ENCODE measurements at places on chromosomes 5 and 9.

- H3K27me3 ChIP-seq, result no peaks in the 10 kb centered on the region
- peaks cover 8% of the 10 kb centered on the region for H3K4me1 ChIP-seq
Observed at GRCh38 chr5:61362796-61363368, 30.8 kb downstream of the ZSWIM6 start.

GRCh38 chr9:130607640-130608420 lies 28.5 kb downstream of the FUBP3 start:
- H3K36me3 ChIP-seq, result peaks cover 6% of the 10 kb centered on the region
- no peak overlapping the region for H3K4me3 ChIP-seq
- H3K4me1 ChIP-seq, result no peaks in the 10 kb centered on the region
- H3K27ac ChIP-seq, result no peak overlapping the region
- no peaks in the 10 kb centered on the region for H3K27me3 ChIP-seq

- H3K27ac ChIP-seq, result no peak overlapping the region
- H3K36me3 ChIP-seq, result no peaks in the 10 kb centered on the region
- DNase-seq, result no peak
- H3K4me1 ChIP-seq, result peaks cover 18% of the 10 kb centered on the region
- H3K4me3 ChIP-seq, result no peak overlapping the region
Observed at GRCh38 chr5:124583469-124584350, 162.7 kb downstream of the ZNF608 start.

GRCh38 chr9:33024126-33024965 lies 727 bp upstream of the DNAJA1 start:
- peak; percentile 11 for DNase-seq
- peak overlapping the region; percentile 74 for H3K4me3 ChIP-seq
- H3K36me3 ChIP-seq, result peaks cover 3% of the 10 kb centered on the region
- no peaks in the 10 kb centered on the region for H3K27me3 ChIP-seq
- no peaks in the 10 kb centered on the region for H3K4me1 ChIP-seq

DNA sequence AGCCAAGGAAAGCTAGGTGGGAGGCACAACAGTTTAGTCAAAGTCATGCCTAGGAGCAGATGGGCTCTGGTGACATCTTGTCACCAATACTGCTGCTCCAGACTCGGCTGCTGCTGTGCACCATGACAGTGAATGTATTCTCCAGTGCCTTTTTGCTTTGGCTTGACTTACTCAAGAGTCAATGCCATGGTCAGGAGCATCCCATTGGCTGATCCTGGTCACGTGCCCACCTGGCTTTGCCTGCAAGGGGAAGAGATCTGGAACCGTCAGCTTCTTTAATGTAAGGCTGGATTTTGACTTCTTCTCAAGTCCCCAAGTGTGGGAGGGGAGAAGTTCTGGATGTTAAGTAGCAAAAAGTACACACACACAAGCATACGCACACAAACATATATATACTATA lies 19.9 kb upstream of the MUSK start:
- no peaks in the 10 kb centered on the region for H3K36me3 ChIP-seq
- H3K27me3 ChIP-seq, result no peaks in the 10 kb centered on the region
- no peak overlapping the region for H3K27ac ChIP-seq
- H3K4me3 ChIP-seq, result no peak overlapping the region

- H3K4me3 ChIP-seq, result no peak overlapping the region
- H3K4me1 ChIP-seq, result no peaks in the 10 kb centered on the region
- H3K27me3 ChIP-seq, result no peaks in the 10 kb centered on the region
- no peak overlapping the region for H3K27ac ChIP-seq
- peaks cover 13% of the 10 kb centered on the region for H3K36me3 ChIP-seq
- DNase-seq, result no peak
Observed at GRCh38 chr5:128528637-128529255, 9.3 kb downstream of the FBN2 start.

DNA sequence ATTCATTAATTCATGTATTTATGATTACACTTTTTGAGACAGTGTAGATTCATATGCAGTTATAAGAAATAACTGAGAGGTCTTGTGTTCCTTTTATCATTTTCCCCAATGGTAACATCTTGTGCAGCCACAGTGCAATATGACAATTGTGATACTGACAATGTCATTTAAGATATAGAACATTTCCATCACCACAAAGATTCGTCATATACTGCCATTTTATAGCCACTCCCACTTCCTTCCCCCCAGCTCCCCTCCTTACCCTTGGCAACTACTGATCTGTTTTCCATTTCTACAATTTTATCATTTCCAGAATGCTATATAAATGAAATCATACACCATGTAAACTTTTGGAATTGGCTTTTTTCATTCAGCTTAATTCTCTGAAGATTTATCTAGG lies 53.8 kb downstream of the NR2F1 start:
- DNase-seq, result no peak
- no peak overlapping the region for H3K27ac ChIP-seq
- H3K36me3 ChIP-seq, result no peaks in the 10 kb centered on the region
- no peaks in the 10 kb centered on the region for H3K4me1 ChIP-seq
- no peak overlapping the region for H3K4me3 ChIP-seq

DNA sequence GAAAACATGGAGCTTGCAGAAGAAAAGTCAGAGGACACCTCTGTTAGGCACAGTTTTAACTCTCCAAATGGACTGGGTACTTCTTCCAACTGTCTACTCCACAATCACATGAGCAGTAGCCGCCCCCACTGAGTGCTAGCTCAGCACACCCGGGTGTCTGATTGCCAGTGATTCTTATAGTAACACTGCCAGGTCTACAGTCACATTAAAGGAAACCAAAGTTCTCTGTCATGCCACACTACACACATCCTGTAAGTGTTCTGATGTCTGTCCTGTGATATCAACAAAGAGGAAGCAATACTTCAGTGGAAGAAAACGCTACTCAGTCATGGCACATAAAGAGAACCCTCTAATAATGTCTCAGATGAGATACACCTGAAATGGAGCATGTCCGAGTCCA lies at the start of gene HAVCR2:
Gene HAVCR2, minus strand, starts transcription at position 69 of the 400 bp plus-strand sequence. Its CDS starts 61 bp downstream, at position 8.
- no peak for DNase-seq
- no peak within 1 kb of the TSS for H3K4me3 ChIP-seq
- H3K4me1 ChIP-seq, result no peaks in the 10 kb centered on the region
- H3K27me3 ChIP-seq, result no peaks in the 10 kb centered on the region

GRCh38 chr5:131242728-131243255 lies 21.1 kb upstream of the CDC42SE2 start:
- no peaks in the 10 kb centered on the region for H3K36me3 ChIP-seq
- no peak overlapping the region for H3K27ac ChIP-seq
- H3K4me3 ChIP-seq, result no peak overlapping the region
- no peak for DNase-seq
- no peaks in the 10 kb centered on the region for H3K4me1 ChIP-seq

- H3K36me3 ChIP-seq, result no peaks in the 10 kb centered on the region
- no peak overlapping the region for H3K27ac ChIP-seq
- no peak for DNase-seq
- no peaks in the 10 kb centered on the region for H3K4me1 ChIP-seq
- H3K4me3 ChIP-seq, result no peak overlapping the region
Observed at GRCh38 chr5:149257131-149257530, 14.5 kb upstream of the AFAP1L1 start.

GRCh38 chr9:104091116-104091515 lies 3.0 kb upstream of the SMC2 start:
- no peak overlapping the region for H3K4me3 ChIP-seq
- no peak overlapping the region for H3K27ac ChIP-seq
- peaks cover 3% of the 10 kb centered on the region for H3K4me1 ChIP-seq

DNA sequence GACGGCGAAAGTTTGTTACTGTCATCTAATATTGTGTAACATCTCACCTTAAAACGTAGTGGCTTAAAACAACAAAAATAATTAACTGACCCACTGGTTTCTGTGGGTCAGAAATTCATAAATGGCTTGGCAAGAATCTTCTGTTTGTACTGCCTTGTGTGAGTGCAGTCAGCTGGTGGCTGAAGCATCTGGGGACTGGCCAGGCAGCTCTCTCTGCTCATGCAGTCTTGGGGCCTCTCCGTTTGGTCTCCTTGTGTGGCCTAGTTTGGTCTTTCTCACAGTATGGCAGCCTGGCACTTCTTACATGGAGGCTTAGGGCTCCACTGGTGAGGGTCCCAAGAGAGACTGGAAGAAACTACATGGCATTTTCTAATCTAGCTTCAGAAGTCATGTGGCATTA lies 49.0 kb upstream of the CTXN3 start:
- DNase-seq, result no peak

- no peaks in the 10 kb centered on the region for H3K27me3 ChIP-seq
- H3K36me3 ChIP-seq, result no peaks in the 10 kb centered on the region
- H3K4me3 ChIP-seq, result no peak overlapping the region
- H3K27ac ChIP-seq, result no peak overlapping the region
Observed at GRCh38 chr5:169448826-169449225, 134.7 kb upstream of the SPDL1 start.

DNA sequence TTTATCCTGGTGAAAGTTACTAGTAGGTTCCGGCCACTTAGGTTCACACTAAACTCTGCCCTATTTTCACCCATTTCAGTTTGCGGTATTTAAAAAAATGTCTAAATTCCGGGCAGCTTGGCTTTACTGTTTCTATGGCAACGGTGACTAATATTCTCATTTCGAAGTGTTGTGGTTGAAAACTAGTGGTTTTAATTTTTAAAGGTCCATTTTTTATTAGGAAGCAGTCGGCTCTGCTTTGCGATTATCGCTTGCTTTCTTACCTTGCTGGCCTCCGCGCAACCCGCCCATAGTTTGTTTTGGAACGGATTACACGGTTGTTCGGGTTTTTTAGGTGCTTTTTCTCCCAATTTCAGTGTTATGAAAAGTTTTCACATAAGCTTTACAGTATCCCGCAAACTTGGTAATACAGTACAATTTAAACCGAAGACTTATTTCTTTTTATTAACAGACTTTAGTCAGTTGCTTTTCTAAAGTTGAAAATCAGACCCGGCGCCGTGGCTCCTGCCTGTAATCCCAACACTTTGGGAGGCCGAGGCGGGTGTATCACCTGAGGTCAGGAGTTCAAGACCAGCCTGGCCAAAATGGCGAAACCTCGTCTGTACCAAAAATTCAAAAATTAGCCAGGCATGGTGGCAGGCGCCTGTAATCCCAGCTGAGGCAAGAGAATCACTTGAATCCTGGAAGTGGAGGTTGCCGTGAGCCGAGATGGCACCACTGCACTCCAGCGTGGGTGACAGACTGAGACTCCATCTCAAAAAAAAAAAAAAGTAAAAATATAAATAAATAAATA lies 1.6 kb downstream of the KDM4C start:
- no peaks in the 10 kb centered on the region for H3K4me1 ChIP-seq
- no peak overlapping the region for H3K27ac ChIP-seq
- H3K27me3 ChIP-seq, result no peaks in the 10 kb centered on the region
- H3K36me3 ChIP-seq, result no peaks in the 10 kb centered on the region
- peak overlapping the region; percentile 82 for H3K4me3 ChIP-seq

DNA sequence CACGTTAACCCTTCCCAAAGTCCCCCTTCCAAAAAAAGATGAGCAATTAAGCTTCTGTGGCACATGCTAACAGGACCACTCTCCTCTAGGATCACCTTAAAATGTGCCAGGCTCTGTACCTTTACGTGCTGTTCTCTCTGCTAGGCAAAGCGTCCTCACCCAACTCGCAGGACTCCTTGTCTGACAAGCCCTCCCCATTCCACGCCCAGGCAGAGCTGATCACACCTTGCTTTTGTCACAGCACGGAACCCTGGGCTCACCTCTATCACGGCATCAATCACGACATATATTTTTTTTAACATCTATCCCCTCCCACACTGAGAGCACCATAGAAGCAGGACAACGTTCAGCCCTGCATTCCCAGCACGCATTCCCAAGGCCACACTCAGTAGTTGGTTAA lies 47.1 kb downstream of the CDK5RAP2 start:
- H3K4me3 ChIP-seq, result no peak overlapping the region
- no peaks in the 10 kb centered on the region for H3K27me3 ChIP-seq
- H3K36me3 ChIP-seq, result no peaks in the 10 kb centered on the region
- no peak overlapping the region for H3K27ac ChIP-seq
- no peak for DNase-seq
- peaks cover 3% of the 10 kb centered on the region for H3K4me1 ChIP-seq

DNA sequence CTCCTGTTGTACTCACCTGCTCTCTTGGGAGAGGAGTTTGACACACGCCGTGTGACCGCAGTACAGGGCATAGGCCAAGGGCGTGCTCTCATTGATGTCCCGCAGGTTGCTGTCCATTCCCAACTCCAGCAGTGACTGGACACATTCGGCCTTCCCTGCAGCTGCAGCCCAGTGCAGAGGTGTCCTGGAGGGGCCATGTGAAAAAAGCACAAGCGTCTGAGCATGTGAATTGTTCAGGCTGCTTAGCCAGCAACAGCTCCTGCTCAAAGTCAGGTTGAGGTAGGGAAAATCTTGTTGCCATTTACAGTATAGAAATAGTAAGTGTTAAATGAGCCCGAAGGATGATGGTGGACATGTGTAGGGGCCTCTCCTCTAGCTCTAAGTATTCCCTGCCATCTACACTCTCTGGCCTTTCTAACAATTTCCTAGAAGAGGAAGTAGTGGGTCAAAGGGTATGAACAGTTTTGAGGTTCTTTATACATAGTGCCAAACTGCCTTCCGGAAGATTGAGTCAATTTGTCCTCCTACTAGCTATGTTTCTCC lies 116.5 kb downstream of the ANKRD55 start:
- no peak overlapping the region for H3K4me3 ChIP-seq
- H3K4me1 ChIP-seq, result no peaks in the 10 kb centered on the region
- no peaks in the 10 kb centered on the region for H3K27me3 ChIP-seq
- H3K36me3 ChIP-seq, result no peaks in the 10 kb centered on the region
- H3K27ac ChIP-seq, result no peak overlapping the region
- no peak for DNase-seq

DNA sequence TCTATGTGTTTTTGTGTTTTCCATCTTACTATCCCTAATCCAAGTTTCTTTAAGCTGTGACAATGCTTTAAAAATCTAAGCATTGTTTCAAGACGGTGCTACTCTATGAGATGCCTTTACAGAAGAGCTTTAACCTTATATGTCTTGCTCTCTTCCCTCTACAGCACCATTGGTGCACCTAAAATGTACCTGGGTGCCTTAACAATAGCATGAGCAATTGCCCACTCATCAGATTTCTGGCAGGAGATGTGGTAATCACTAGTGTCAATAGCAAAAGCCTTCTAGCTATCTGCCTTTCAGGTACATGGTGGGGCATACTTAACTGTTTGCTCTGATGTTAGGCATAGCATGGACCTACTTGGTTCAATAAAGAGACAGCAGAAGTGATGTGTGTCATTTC lies 222.3 kb upstream of the KIF2A start:
- H3K27me3 ChIP-seq, result no peaks in the 10 kb centered on the region
- H3K36me3 ChIP-seq, result no peaks in the 10 kb centered on the region
- DNase-seq, result no peak
- no peak overlapping the region for H3K27ac ChIP-seq
- H3K4me3 ChIP-seq, result no peak overlapping the region

GRCh38 chr9:93684806-93685543 lies 108.6 kb downstream of the PHF2 start:
- no peak overlapping the region for H3K27ac ChIP-seq
- H3K27me3 ChIP-seq, result no peaks in the 10 kb centered on the region
- no peaks in the 10 kb centered on the region for H3K36me3 ChIP-seq
- DNase-seq, result peak; percentile 39
- H3K4me1 ChIP-seq, result no peaks in the 10 kb centered on the region
- H3K4me3 ChIP-seq, result no peak overlapping the region

Data from mesendoderm (in vitro differentiated cells).